H9 (cell line): ENCODE measurements at places on chromosomes 7 and 10. TPM values are rescaled to one million over a fixed set of nuclear protein-coding genes. Genes with fewer than 3 reads are reported as not detected.

Gene TMEM236
- not detected in 2 replicates for total RNA-seq

Gene C10orf62
- total RNA-seq: 0.31 TPM in 1 of 2 replicates, not detected in the other

DNA sequence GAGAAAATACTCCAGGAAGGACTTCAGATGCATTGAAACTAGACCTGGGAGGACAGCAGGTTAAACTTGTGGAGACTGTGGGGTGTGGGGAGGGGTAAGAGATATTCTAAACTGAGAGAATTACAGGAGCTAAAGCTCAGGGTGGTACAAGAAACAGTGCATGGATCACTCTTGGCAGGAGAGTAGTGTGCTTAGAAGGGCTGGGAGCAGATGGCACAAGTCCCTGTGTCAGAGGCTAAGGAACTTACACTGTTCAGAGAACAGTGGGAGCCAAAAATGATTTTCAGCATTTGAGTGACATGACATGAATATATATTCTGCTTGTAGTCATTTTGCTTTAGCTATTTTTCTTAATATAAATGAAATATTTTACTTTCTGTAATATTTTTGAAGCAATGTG is 36.0 kb upstream of the LAMB1 start:
- no peaks in the 10 kb centered on the region for H3K27me3 ChIP-seq
- no peaks in the 10 kb centered on the region for H3K36me3 ChIP-seq
- no peak for DNase-seq
- H3K27ac ChIP-seq: no peak overlapping the region

- peaks cover 14% of the 10 kb centered on the region for H3K36me3 ChIP-seq
- H3K4me3 ChIP-seq: peak overlapping the region; percentile 84
- DNase-seq: no peak
- H3K4me1 ChIP-seq: no peaks in the 10 kb centered on the region; the same call in 1 of the 2 replicates
- H3K27ac ChIP-seq: no peak overlapping the region
These were observed 1.1 kb upstream of the SMIM30 start for GRCh38 chr7:113119429-113119828.

- no peak for DNase-seq
- H3K27ac ChIP-seq: no peak overlapping the region
- peaks cover 2% of the 10 kb centered on the region for H3K36me3 ChIP-seq
- H3K4me1 ChIP-seq: no peaks in the 10 kb centered on the region
- no peaks in the 10 kb centered on the region for H3K27me3 ChIP-seq
These were observed 33.8 kb upstream of the PDLIM1 start for GRCh38 chr10:95324436-95325268.
